Osteocyte (in vitro differentiated cells): ENCODE measurements at places on chromosomes 11 and 22. TPM values are rescaled to one million over a fixed set of nuclear protein-coding genes. Genes with fewer than 3 reads are reported as not detected.
A peak's percentile ranks its signal among the peaks of the same experiment; 100 is the strongest.

DNA sequence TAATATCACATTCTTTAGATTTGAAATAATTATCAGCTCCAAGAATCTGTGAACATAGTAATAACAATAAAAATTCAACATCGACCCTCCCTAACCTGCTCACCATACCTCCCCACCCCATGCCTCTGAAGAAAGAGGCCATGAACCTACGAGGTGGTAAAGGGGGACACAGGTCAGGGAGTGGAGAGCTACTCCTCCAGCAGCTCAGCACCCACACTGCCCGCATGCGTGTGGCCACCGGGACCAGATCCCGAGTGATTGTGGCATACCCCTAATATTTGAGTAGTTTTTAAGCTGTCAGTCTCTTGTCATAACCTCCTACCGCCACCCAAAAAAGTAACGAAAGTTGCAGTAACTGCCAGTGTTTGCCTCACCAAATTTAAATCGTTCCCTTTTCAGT is 16.8 kb upstream of the ADSL start:
- DNase-seq = no peak
- H3K27me3 ChIP-seq = no peaks in the 10 kb centered on the region
- H3K36me3 ChIP-seq = peaks cover 31% of the 10 kb centered on the region

DNA sequence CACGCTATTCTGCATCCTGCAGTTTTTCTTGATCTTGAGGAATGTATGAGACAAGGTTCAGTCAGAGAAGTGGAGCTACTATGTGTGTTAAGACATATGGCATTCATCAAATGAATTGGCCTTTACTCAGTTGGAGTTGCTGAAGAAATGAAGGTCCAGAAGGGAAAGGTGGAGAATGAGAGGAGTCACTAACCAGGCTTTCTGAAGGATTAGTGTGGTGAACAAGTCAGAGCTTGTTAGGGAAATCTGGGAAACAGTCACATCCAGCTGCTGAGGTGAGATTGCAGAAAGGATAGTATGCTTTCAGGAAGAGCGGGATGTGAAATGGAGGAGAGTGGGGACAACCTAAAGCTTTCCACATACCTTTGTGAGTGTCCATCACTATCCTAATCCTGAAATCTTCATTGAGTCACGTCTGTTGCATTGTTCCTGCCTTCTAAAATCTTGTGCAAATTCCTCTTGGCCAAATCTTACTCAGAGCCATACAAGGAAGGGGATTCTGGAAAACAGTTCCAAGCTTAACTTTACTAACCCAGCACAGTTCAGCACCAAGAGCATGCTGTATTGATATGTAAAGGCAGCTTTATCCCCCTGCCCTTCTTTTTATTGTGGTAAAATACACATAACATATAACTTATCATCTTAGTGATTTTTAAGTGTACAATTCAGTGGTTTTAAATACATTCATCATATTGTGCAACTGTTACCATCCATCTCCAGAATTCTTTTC is 11.4 kb upstream of the PITPNB start:
- no peaks in the 10 kb centered on the region for H3K4me1 ChIP-seq
- H3K27me3 ChIP-seq = no peaks in the 10 kb centered on the region
- H3K27ac ChIP-seq = no peak overlapping the region
- no peak for DNase-seq
- H3K4me3 ChIP-seq = no peak overlapping the region
- H3K36me3 ChIP-seq = peaks cover 2% of the 10 kb centered on the region

- H3K27me3 ChIP-seq = no peaks in the 10 kb centered on the region
- H3K36me3 ChIP-seq = peaks cover 33% of the 10 kb centered on the region
- H3K4me3 ChIP-seq = no peak overlapping the region
- H3K27ac ChIP-seq = no peak overlapping the region
- no peak for DNase-seq
Observed at GRCh38 chr11:118625976-118626375, 18.6 kb downstream of the PHLDB1 start.

DNA sequence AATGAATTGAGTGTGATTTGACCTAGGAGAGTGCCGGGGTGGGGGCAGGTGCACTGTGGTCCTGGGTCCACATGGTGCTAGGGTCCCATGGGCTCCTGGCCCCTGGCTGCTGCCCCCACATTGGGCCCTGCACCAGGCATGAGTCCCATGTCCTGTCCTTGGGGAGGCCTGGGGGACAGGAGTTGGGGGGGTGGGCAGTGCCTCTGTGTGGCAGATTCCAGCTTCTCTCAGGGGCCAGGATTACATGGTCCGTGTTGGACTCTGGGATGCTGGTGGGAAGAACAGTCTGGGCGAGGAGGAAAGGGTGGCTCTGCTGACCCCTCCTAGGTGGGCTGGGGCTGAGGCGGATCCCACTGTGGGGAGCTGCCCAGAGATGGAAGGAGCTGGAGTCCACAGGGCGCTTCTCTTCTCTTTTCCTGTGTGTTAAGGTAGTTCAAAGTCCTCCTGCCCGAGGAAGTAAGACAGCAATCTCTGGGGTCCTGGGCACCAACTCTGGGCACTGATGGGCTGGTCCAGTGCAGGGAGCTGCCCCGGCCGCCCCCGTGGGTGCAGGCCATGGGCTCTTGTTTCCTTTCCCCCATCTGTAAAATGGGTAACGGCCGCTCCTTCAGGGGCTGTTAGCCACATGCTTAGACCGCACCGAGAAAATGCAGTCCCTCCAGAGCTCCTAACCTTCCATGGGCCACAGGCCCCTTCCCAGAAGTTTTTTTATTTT is 19.8 kb downstream of the KCNQ1 start:
- peaks cover 11% of the 10 kb centered on the region for H3K27me3 ChIP-seq
- peak; percentile 66 for DNase-seq
- no peak overlapping the region for H3K27ac ChIP-seq
- no peak overlapping the region for H3K4me3 ChIP-seq
- H3K36me3 ChIP-seq = no peaks in the 10 kb centered on the region

DNA sequence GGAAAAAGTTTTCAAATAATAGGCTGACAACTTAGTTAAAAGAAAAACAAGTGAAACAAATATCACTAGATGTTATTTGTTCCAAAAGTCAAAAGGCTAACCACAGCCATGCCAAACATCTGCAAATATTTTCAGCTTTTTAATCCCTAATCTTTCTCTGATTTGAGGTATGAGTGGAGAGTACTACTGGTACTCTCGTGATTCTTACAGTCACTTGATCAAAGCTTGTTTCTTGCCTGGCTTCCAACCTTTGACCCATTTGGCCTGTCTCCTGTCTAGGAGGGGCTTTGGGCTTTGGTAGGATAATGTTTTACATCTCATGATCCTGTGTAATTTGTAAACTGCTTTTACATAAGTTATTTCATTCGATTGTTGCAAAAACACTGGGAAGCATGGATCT is 301.8 kb upstream of the SORL1-AS1 start:
- DNase-seq = no peak
- no peaks in the 10 kb centered on the region for H3K36me3 ChIP-seq
- no peak overlapping the region for H3K4me3 ChIP-seq
- peaks cover 13% of the 10 kb centered on the region for H3K4me1 ChIP-seq
- H3K27me3 ChIP-seq = peaks cover 4% of the 10 kb centered on the region

DNA sequence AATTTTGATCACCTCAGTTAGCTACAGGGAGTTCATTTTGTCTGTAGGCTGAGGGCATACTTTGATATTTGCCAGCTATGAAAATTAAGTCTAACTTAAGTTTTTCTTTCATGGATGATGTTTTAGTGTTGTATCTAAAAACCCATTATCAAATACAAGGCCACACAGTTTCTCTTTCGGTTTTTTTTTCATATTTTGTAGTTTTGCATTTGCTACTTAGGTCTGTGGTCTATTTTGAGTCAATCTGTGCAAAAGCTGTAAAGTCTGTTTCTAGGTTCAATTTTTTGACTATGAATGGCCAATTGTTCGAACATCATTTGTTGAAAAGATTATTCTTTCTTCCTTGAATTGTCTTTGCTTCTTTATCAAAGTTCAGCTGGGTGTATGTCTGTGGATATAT is 895.6 kb upstream of the ANO3 start:
- no peak for DNase-seq
- peaks cover 2% of the 10 kb centered on the region for H3K27me3 ChIP-seq
- H3K36me3 ChIP-seq = no peaks in the 10 kb centered on the region
- no peaks in the 10 kb centered on the region for H3K4me1 ChIP-seq
- H3K27ac ChIP-seq = no peak overlapping the region

The MS4A6E gene
- not detected in 2 replicates for total RNA-seq

- no peak overlapping the region for H3K27ac ChIP-seq
- DNase-seq = no peak
- H3K4me1 ChIP-seq = no peaks in the 10 kb centered on the region
- H3K4me3 ChIP-seq = no peak overlapping the region
- H3K36me3 ChIP-seq = no peaks in the 10 kb centered on the region
- peaks cover 2% of the 10 kb centered on the region for H3K27me3 ChIP-seq
Observed at GRCh38 chr11:63212742-63213141, 30.7 kb downstream of the SLC22A25 start.

The MRGPRF gene
- total RNA-seq = 7.0 and 8.4 TPM in 2 replicates

The HBD gene
- total RNA-seq = not detected in 2 replicates

DNA sequence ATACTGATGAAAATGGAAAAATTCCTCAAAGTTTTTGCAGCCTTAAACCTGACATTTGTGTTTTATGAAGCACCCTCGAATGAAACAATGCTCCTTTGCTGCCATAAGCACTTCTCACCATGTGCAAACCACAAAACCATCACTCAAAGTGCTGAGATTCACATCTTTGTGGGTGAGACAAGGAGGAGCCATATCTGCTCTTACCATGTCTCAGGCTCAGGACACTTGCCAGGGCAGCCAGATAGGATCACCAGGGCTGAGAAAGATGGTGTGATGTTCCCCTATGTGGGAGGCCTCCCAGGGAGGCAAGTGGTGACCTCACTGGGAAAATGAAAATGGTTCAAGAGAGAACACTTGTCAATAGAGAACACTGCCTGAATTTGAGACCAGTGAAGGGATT is 120.4 kb downstream of the CCDC34 start:
- no peak for DNase-seq
- no peak overlapping the region for H3K4me3 ChIP-seq
- no peaks in the 10 kb centered on the region for H3K27me3 ChIP-seq
- no peaks in the 10 kb centered on the region for H3K36me3 ChIP-seq
- peaks cover 16% of the 10 kb centered on the region for H3K4me1 ChIP-seq

- H3K27ac ChIP-seq = no peak overlapping the region
- H3K36me3 ChIP-seq = no peaks in the 10 kb centered on the region
- no peak for DNase-seq
- H3K4me1 ChIP-seq = no peaks in the 10 kb centered on the region
- no peak overlapping the region for H3K4me3 ChIP-seq
Observed at GRCh38 chr22:32926600-32926999, 125.1 kb downstream of the TIMP3 start.

- no peaks in the 10 kb centered on the region for H3K27me3 ChIP-seq
- DNase-seq = no peak
- no peaks in the 10 kb centered on the region for H3K36me3 ChIP-seq
Observed at GRCh38 chr11:46906609-46907041, 11.7 kb downstream of the LRP4 start.

DNA sequence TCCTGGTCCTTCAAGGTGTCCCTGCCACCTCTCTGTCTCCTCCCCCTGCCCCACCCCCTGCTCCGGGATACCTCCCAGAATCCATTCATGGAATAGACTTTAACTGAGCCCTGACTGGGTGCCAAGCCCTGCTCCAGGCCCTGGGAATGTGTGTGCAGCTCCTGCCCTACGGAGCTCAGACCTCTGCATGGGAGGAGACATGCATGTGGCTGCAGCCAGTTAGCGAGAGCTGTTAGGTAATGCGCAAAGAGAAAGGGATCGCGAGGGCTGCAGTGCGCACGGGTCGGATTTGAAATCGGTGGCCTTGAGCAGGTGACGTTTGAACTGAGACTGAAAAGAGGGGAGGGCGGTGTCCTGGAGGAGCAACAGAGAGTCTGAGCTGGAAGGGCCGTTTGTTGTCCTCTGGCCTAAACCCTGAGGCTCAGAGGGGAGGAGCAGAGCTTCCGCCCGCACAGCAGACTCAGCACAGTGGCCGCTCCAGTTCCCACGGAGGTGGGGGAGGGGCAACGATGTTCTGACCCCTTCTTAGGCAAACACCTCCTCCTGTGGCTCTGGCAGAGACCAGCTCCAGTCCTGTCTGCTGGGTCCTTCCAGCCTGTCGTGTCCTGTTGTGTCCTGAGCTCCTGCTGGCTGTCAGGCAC is 19.8 kb upstream of the LRRC10B start:
- H3K4me1 ChIP-seq = peaks cover 22% of the 10 kb centered on the region
- peaks cover 2% of the 10 kb centered on the region for H3K36me3 ChIP-seq
- peak overlapping the region; percentile 62 for H3K4me3 ChIP-seq
- H3K27ac ChIP-seq = peak overlapping the region; percentile 29
- DNase-seq = no peak

GRCh38 chr11:71381781-71382505 is 66.2 kb downstream of the DHCR7 start:
- H3K27ac ChIP-seq = no peak overlapping the region
- peaks cover 12% of the 10 kb centered on the region for H3K27me3 ChIP-seq
- no peaks in the 10 kb centered on the region for H3K36me3 ChIP-seq
- no peaks in the 10 kb centered on the region for H3K4me1 ChIP-seq
- no peak for DNase-seq

- H3K27me3 ChIP-seq = peaks cover 34% of the 10 kb centered on the region
- H3K4me1 ChIP-seq = peaks cover under 1% of the 10 kb centered on the region
- no peak overlapping the region for H3K27ac ChIP-seq
- no peak overlapping the region for H3K4me3 ChIP-seq
Observed at GRCh38 chr11:129285402-129285786, 90.3 kb upstream of the BARX2 start.

DNA sequence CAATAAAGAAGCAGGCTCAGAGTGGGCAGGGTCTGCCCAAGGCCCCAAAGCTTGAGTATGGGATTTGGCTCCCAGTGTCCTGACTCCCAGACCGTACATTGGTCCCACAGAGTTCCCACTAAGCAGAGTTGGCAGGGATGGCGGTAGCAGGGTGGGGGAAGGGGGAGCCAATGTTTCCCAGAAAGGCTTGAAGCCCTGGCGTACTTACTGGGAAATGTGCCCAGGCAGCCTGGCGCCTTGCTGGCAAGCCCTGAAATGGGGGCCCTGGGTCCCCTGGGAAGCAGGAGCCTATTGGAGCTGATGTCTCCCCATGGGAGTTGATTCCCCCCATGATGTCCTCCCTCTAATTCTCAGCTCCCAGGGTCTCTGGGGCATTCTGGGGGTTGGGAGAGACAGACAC is 9.3 kb downstream of the ARHGEF17 start:
- H3K27me3 ChIP-seq = no peaks in the 10 kb centered on the region
- no peak overlapping the region for H3K4me3 ChIP-seq
- peaks cover 11% of the 10 kb centered on the region for H3K36me3 ChIP-seq

- H3K27ac ChIP-seq = no peak overlapping the region
- peaks cover 3% of the 10 kb centered on the region for H3K36me3 ChIP-seq
- H3K4me3 ChIP-seq = no peak overlapping the region
- peaks cover 25% of the 10 kb centered on the region for H3K4me1 ChIP-seq
- H3K27me3 ChIP-seq = no peaks in the 10 kb centered on the region
- no peak for DNase-seq
Observed at GRCh38 chr11:112300094-112300786, 39.6 kb upstream of the PLET1 start.

The BCR gene
- total RNA-seq = 35.3 and 45.1 TPM in 2 replicates

DNA sequence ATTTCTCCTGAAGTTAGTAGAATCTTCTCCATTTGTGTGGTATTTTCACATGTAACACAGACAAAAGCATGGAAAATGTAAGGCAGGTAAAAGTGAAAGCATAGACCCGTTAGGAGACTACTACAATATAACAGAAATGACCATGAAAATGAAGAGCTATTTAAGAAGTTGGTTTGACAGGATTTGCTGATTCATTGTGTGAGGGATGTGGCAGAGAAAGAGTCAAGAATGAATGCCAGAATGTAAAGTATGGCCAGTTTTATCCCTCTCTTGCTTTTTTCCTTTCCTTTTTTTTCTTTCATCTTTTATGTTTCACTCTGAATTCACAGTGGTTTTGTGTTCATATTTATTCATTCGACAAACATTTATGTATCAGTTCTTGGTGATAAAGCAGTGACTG is 115.9 kb downstream of the ARFGAP2 start:
- no peak overlapping the region for H3K4me3 ChIP-seq
- H3K27me3 ChIP-seq = no peaks in the 10 kb centered on the region

- H3K36me3 ChIP-seq = peaks cover 3% of the 10 kb centered on the region
- H3K27ac ChIP-seq = no peak overlapping the region
- DNase-seq = no peak
- H3K4me3 ChIP-seq = no peak overlapping the region
- H3K4me1 ChIP-seq = peaks cover 7% of the 10 kb centered on the region
- H3K27me3 ChIP-seq = no peaks in the 10 kb centered on the region
Observed at GRCh38 chr11:69515271-69516245, 34.1 kb downstream of the LINC01488 start.
